ENCODE measurements at places on chromosomes 3 and 15.
A peak's percentile ranks its signal among the peaks of the same experiment; 100 is the strongest.

DNA sequence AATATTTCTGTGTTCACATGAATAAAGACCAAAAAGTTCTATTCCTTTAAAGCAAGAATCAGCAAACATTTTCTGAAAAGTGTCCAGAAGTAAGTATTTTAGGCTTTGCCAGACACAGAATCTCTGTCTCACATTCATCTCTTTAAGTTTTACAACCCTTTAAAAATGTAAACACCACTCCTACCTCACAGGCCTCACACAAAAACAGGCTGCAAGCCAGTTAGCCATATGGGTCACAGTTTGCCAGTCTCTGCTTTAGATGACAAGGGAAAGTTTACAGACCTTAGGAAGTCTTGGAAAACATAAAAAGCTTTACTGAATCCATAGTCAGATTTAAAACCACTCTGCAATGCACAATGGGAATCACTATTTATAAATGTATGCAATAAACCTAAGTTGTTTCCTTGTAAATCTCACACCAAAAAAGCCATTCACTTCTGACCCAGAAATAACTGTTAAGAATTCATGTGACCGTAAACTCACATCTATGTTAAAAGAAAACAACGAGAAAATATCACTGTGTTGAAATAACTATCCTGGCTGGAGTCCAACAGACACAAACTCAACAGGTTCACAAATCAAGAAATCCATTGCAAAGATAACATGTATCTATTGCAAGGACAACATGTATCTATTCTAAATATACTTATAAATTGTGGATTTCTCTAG lies 308.2 kb downstream of the ULK4 start:
- DNase-seq = peak; percentile 54

DNA sequence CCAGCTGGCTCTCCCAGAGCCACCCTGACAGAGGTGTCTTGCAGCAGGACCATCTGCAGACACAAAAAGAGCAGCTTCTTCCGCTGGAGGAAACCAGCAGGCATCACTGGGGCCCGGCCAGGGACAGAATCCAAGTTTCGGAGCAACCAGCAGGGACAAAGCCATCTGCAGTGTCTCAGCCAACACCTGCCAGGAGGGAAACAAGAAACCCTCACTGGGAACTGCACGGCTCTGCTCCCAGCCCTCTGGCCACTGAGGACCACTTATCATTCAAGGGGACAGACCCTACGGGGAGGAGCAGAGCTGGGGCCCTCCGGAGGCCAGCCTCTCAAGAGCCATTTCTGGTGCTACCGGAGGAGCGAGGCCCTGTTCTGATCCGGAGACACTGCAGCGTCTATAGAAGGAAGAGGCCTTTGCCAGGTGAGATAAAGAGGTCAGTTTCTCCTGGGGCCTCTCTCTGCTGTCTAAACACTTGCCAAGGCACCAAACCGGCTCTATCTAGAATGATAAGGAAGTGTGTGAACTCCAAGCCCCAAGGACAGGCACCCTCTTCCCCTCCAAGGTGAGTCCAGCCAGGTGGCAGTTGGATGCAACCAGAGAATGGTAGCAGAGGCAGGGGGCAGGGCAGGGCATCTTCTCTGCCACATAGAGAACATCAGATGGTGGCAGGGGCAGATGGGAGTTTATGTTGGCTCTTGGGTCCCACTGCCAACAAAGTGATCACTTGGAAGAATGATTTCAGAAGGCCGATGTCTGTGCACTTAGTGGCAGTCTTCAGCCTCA lies 89.0 kb downstream of the CHSY1 start:
- DNase-seq = no peak

- DNase-seq = no peak
These were observed 23.9 kb downstream of the SLC6A6 start for GRCh38 chr3:14426305-14426620.

DNA sequence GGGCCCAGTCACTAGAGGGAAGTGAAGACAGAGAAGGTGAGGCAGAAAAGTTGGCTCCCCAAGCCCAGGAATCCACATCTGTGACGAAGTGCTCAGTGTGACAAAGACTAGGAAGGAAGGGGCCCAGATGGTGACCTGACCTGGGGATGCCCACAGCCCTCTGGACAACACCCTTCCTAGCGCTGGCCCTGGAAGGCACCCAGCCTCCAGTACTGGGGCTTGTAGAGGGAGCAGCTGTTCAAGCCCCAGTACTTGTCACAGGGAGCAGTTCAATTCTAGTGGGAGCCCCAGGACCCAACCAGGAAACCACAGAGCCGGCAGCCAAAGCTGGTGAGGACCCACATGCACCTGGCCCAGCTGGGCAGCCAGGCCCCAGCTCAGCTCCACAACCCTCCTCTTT lies 190.8 kb downstream of the XXYLT1 start:
- no peak for DNase-seq

- no peak for DNase-seq
These were observed at the start of gene DGKG for GRCh38 chr3:186361762-186362536. TSS of gene DGKG (minus strand) at chr3:186362234. CDS start at chr3:186320459, 41,775 bp downstream.

- no peak for DNase-seq
These were observed 153.2 kb downstream of the LRRC28 start for GRCh38 chr15:99404454-99404853.

- DNase-seq = no peak
These were observed 237.5 kb downstream of the UBE2E2 start for GRCh38 chr3:23440416-23441294.
